ENCODE measurements at places on chromosomes 5 and 9.
A peak's percentile ranks its signal among the peaks of the same experiment; 100 is the strongest.

DNA sequence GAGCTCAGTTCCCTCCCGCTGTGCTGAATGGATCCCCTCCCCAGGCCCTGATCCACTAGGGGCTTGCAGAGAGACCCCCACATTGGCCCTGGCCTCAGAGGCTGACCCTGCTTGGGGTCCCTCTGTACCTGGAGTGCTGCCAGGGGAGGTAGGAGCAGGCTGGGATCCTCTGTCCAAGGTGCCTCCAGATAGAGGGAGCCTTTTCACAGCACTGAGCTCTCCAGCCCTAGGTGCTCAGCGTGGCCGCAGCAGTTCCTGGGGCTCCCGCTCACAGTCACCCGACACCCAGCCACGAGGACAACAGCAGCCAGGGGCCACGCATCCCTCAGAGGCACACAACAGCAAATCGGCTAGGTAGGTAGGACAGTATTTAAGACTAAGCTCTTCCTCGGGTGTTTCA is 62.2 kb upstream of the IRX2 start:
- no peak for DNase-seq

- DNase-seq = no peak
Measured at GRCh38 chr9:99505936-99506335, 283.9 kb downstream of the SEC61B start.

- no peak for DNase-seq
Measured at GRCh38 chr5:112586596-112587062, 151.1 kb upstream of the APC start.

DNA sequence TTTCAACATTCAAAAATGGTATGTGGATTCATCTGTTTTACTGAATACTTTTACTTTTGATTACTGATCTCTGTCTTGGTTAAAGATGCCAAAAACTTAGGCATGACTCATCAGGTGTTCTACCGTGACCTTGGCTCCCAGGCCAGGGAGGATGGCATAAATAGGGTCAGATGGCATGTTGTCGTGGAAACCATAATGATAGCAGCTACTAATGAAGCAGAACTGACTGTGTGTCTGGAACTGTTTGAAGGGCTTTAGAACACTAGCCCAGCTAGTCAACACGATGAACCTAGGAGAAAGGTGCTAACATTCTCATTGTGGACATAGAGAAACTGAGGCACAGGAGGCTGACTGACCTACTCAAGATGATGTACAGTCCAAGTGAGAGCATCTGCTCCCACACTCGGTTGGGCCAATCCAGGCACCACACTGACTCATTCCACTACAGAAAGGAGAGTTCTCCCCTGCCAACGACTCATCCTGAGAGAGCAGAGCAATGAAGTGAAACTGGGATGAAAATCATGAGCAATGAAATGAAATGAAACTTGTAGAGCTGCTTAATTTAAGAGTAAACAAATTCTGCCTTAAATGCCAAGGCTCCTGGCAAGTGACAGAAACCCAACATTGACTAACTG is 116.0 kb downstream of the TENT4A start:
- peak; percentile 62 for DNase-seq

GRCh38 chr9:130672933-130673615 is 8.7 kb downstream of the PRDM12 start:
- no peak for DNase-seq

- no peak for DNase-seq
Measured at GRCh38 chr9:116520218-116520617, 166.9 kb upstream of the TRIM32 start.

DNA sequence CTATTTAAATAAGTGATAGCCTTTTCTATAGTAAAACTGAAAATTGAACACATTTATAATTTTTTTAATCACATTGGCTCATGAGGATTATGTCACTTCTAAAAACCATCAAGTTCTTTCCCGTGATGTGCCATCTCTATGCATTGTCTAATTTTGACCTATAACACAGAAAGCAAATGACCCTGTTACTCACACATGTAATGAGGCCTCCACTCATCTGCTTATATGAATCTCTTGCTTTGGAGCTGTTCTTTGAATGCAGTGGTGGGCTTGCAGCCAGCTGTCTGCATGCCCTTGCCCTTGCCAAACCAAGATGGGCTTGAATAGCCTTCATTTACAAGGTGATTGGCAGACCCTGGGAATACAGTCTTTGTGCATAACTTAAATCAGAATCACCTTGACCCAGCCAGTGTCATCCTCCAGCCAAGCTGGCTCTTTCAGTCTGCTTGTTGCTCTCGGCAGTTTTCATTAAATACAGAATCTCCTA is 163.2 kb downstream of the TRIO start:
- DNase-seq = no peak

DNA sequence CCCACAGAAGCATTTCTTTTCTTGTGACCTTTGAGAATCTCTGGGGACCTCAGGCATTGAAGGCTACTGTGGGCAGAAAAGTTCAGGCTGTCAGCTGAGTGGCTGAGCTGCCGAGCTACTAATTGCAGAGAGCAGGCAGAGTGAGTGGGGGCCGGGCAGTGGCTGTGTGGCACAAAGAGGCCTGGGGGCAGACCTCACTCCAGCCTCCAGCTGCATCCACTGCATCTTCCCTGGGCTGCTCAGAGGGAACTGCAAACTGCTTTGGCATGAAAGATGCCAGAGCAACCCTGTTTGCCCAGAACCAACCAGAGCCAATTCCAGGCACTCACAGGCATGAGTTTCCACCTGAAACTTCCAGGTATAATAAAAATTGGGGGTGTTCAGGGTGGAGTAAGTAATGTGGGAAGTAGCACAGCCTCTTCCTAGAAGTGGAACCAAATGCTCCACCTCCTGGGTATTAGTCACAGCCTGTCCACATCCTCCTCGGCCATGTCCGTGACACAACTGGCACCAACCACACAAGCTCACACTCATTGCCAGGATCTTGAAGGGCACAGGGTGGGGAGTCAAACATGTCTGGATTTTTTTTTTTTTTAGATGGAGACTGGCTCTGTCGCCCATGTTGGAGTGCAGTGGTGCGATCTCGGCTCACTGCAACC is 548.9 kb downstream of the BNC2 start:
- DNase-seq = no peak

DNA sequence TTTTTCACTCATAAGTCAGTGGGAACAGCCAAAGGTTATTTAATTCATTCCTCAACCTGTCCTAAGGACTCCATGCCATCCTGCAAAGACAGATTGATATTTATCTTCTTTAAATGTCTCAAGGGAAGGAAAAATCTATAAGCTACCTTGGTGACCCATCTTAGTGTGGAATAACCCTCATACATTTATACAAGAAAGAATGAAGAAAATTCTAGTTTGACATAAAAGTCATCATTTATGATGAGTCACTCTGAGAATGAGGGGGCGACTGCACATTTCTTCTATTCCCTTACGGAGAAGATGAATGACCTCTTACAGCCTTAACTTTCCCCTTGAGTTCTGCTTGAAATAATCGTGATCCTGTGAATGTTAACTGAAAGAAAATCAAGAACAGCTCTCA is 26.8 kb upstream of the NUDT12 start:
- no peak for DNase-seq

DNA sequence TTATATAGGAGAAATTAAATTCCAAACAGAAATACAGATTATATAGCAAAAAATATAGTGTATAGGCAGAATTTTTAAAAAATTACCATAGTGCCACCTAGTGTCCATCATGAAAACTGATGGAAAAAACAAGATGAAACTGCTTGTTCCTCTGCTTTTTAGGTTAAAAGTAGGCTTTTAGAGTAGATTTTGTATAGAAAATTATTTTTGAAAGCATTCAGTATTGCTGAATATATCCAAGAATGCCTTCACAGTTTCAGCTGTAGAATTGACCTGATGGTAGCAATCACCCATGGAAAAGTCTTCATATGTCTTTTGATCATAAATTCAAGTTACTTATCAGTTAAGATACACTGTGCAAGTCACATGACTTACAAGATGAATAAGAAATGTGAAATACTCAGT is 19.7 kb downstream of the RIOK2 start:
- DNase-seq = no peak

- no peak for DNase-seq
Measured at GRCh38 chr5:159805021-159805420, 111.3 kb upstream of the ADRA1B start.

DNA sequence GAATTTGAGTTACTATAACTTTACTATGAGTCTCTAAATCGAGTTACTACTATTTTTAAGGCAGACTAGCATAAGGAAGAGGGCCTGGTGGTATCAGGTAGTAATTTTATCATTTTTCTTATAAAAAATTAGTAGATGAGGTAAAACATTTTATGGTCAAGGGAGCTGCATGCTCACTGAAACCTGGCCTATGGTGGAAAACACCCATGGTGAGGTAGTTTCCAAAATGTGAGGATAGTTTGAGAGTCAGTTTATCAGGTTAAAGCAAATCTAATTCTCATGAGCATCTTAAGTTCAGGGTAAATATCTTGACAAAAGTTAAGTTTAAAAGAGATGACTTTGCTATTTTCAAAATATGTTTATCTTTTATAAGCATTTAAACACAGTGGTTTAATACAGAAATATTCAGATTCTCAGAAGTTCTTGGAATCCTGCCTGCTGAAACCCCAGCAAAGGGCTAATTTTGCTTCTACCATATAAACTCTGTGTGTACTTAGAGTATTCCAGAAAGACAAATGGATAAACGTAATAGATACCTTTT is 10.0 kb downstream of the DDX4 start:
- no peak for DNase-seq

All from bone marrow (tissue), 2 donors.